A375 (cell line): ENCODE measurements at places on chromosomes 11 and 22. TPM values are rescaled to one million over a fixed set of nuclear protein-coding genes. Genes with fewer than 3 reads are reported as not detected.

Gene NCF4
- total RNA-seq, result 0.24 TPM in 1 of 2 replicates, not detected in the other

Gene MMP8
- 0.72 and 1.2 TPM in 2 replicates for total RNA-seq

Gene TMEM109
- 85.6 and 125 TPM in 2 replicates for total RNA-seq

Gene MRE11
- 26.3 and 27.4 TPM in 2 replicates for total RNA-seq

Gene MFRP
- not detected in 2 replicates for total RNA-seq

Gene YAP1
- total RNA-seq, result 78.1 and 87.2 TPM in 2 replicates

Gene TNRC6B
- total RNA-seq, result 13.4 and 20.2 TPM in 2 replicates

Gene RGL4
- total RNA-seq, result not detected in 2 replicates

Gene OR5T2
- total RNA-seq, result not detected in 2 replicates

Gene MOV10L1
- 0.11 TPM in 1 of 2 replicates, not detected in the other for total RNA-seq

Gene CXCR5
- total RNA-seq, result not detected in 2 replicates

Gene CHST1
- 12.5 and 14.2 TPM in 2 replicates for total RNA-seq

Gene SHISA8
- total RNA-seq, result not detected in 2 replicates
